WERI-Rb-1 (cell line): ENCODE measurements at places on chromosomes 6 and 20.

- DNase-seq: no peak
These were observed 66.3 kb downstream of the ATXN1 start for GRCh38 chr6:16694781-16695578.

- DNase-seq: no peak
These were observed 233.6 kb upstream of the MAP3K7 start for GRCh38 chr6:90820436-90820835.

GRCh38 chr6:79711167-79711566 is 80.0 kb downstream of the SH3BGRL2 start:
- no peak for DNase-seq

GRCh38 chr6:24469811-24470210 is 19.6 kb downstream of the GPLD1 start:
- no peak for DNase-seq

DNA sequence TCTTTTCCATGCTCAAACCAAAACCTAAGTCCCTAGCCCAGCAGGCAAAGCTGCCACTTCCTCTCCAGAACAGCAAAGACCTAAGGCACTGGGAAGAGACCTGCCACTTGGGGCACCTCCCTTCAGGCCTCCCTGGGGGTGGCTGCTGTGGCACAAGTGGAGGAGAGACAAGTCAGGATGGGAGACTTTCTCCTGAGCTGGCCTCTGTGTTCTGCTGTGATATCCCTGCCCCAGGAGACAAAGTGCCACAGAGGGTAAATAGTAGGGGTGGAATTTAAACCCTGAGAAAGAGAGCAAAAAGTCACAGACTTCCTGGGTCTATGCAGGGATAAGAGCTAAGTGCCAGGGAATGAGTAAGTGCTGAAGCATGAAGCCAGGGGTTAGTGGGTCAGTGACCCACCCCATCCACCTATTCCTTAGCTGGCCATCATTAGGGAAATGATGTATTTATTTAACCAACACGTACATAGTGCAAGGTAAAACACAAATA is 84.2 kb downstream of the MRPL14 start:
- no peak for DNase-seq

DNA sequence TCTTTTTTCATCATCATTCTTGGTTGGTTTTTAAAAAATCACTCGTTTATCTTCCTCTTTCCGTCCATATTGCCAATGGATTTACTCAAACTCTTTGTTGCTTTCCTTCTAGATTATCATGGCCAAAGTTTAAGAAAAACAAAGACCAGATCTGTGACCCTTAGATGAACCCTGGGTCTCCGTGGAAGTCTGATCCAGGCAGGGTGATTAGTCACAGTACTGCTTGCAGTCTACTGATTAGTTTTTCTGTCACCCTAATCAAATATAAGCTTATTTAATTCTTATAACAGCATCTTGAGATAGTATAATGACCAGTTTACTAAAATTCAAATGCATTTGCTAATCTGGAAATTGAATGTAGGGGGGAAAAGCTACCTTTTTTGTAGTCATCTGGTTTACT is 6.0 kb upstream of the SMIM28 start:
- peak; percentile 48 for DNase-seq

DNA sequence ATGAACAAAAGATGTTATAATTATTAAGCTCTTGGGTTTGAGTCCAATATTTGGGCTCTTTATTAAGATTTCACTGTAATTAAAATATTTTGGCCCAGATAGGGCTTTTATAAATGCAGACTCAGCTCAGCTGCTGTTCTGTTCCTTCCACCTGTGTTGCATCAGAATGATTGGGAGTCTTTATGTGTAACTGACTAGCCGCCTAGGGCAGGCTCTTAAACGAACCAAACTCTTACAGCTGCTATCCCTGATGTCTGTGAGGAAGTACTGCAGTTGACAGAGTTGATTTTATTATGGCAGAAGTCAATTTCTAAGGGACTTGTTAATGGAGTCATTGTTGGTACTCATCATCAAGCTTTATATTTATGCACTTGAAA is 144.7 kb downstream of the MYO6 start:
- DNase-seq: no peak

- DNase-seq: no peak
These were observed 337.8 kb downstream of the FARS2 start for GRCh38 chr6:5599127-5599526.

GRCh38 chr20:16129411-16129810 is 443.8 kb downstream of the KIF16B start:
- no peak for DNase-seq

GRCh38 chr6:34190504-34191122 is 44.7 kb upstream of the GRM4 start:
- peak; percentile 76 for DNase-seq

DNA sequence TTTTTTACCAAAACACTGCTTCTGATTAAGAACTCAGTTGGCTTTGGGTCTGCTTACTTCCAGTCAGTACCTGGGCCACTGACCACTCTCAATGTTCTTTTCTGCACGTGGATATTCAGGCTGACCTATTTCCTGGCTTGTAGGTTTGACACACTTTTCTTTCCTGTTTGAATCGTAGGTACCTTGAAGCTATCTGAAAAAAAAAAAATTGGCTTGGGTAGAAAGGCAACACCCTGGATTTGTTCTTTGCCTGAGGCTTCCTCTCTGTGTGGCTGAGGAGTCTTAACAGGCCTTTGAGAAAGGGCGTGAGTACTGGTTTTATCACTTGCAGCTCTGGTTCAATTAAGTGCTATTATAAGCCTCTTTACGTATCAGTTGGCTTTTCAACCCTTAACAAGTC is 60.6 kb upstream of the IL20RA start:
- no peak for DNase-seq

- DNase-seq: no peak
These were observed 5.2 kb downstream of the SDC4 start for GRCh38 chr20:45342855-45343531.

GRCh38 chr20:4112481-4113421 is 97.4 kb upstream of the RNF24 start:
- DNase-seq: no peak

- no peak for DNase-seq
These were observed 17.9 kb downstream of the SLC2A12 start for GRCh38 chr6:134034478-134034877.

DNA sequence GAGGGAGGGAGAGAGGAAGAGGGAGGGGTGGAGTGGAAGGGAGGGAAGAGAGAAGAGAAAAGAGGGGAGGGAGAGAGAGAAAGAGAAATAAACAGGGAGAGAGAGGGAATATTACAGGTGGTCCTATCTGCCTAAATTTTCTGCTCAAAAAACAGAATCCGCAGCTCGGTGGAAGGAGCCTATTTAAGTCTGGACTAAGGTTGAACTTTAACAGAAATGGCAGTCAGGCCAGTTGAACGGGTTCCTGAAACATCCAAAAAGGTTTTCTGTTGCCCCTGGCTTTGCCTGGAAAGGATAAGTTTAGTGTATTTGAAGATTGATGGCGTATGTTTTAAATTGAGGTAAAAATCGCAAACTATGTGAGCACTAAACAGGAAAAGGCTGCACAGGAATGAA is 2.2 kb downstream of the TFAP2B start:
- no peak for DNase-seq

- no peak for DNase-seq
These were observed 68.2 kb downstream of the RFPL4B start for GRCh38 chr6:112415366-112415765.

- DNase-seq: no peak
These were observed 42.4 kb downstream of the PLAGL2 start for GRCh38 chr20:32164984-32165735.

DNA sequence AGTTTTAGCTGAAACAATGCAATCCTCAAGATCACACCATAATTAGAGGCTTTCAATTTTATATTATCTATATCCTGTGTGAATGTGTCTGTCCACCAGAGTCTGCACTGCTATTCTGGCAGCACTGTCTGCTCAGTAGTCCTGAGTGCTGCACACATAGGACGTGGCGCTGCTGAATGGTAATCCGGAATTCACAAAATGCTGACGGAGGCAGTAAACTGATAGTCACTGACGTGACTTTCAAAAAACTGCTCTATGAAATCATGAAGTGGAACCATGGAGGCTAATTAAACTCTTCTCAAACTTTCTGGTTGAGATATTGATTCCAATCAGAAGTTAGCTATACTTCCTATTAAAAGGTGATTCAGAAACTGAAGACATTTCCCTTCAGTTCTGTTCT is 190.8 kb upstream of the NOX3 start:
- no peak for DNase-seq

GRCh38 chr20:2797136-2797983 is 3.1 kb downstream of the CPXM1 start:
- DNase-seq: no peak

DNA sequence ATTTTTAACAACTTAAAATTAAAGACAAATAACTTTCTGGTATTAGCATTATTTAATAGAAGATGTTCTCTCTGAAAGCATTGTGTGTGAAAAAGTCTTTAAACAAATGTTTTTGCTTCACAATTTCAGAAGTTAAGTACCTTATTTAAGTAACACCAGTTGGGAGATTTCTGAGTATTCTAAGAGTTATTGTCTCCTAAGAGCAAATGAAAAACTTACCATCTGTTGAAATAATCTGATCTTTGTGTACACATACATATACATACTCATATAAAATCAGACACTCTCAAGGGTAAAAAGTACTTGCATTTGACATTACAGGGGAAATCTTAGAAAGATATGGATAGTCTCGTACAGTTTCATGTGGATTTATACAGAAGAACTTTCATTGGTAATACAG is 2.4 kb downstream of the BTBD3 start:
- DNase-seq: no peak

DNA sequence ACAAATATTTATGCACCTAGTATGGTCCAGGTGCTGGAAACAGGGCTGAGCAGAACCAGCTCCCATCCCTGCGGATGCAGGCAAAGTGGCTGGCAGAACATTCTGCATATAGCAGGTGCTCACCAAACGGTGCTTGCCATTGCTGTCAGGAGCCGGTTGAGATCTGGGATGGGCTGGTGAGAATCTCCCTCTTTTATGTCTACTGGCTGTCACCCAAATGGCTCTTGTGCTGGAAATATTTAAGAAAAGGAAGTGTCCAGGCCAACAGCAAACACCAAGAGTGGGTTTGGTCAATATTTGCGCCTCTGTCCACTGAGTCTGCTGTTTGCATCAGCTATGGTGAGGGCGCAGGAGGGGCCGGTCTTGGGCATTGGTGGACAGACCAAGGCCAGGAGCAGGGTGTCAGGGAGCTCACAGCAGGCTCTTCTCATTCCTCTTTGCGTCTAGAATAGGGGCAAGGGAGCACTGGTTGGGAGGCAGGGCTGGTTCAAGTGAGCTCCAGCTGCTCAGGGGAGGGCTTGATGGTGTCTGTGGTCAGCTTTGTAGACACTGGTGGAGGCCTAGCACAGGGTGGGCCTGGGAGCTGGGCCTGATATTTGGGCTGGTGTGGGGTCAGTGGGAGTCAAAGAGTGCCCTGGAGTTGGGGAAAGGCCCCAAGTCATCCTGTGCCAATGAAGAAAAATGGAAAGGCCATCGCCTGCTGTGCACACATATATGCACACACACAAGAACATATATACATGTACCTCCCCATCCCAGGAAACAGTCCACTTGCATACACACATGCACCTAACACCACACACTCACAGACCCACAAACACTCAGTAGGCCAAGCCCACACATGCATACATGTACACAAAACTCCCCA is 1.4 kb upstream of the BPIFB2 start:
- no peak for DNase-seq

- no peak for DNase-seq
These were observed 617.0 kb downstream of the RNF144B start for GRCh38 chr6:19004176-19004575.
